Stimulated activated CD4-positive, alpha-beta T cell treated with anti-CD3 and anti-CD28 coated beads, Interleukin-1b, Interleukin-23, amount 100 ng/mL, for 24 hours (primary cell): ENCODE measurements at places on chromosomes 1 and 21.

DNA sequence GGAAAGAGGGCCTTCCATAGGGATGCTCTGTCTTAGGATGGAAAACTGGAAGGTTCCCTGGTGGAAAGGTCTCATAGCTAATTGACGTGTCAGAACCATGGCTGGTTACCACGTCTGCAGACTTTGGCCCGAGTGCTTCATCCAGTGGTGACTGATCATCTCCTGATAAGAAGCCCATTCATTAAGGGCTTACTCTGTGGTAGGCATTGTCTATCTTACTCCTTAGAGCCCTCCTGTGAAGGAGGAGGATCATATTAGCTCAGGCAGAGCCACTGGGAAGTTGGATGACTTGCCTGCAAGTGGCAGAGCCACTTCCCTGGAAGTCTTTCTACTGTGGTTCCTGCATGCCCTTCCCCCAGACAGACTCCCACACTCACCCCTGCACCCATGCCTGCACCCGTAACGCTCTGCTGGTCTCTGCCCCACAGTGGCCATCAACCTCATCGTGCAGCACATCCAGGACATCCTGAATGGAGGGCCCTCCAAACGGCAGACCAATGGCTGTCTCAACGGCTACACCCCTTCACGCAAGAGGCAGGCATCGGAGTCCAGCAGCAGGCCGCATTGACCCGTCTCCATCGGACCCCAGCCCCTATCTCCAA is 79.9 kb downstream of the UCK2 start:
- DNase-seq: no peak

- DNase-seq: no peak
Measured at GRCh38 chr1:225941187-225941941, at the start of gene LEFTY2. Gene LEFTY2 (minus strand): TSS chr1:225941220. CDS start chr1:225941140, 80 bp downstream.

DNA sequence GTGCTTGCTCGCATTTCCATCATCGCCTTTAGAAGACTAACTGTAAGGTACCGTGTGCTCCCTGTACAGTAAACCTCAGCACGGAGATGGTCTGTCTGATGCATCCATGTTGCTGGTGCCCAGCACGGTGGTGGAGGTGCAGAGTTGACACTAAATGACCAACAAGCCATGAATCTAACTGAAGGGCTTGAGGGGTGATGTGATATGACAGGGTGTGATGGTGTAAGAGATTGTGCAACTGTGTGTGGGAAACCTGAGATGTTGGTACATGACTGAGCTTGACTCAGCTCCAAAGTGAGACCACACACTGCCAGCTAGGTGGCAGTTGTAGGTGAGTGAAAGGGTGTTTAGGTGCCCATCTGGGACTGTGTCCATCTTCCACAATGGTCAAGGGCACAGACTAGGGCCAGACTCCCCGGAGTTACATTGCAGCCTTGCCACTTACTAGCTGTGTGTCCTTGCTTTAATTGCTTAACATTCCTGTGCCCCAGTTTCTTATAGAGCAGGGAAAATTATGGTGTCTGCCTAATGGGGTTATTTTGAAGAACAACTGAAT is 21.4 kb downstream of the SLC2A1 start:
- DNase-seq: no peak

DNA sequence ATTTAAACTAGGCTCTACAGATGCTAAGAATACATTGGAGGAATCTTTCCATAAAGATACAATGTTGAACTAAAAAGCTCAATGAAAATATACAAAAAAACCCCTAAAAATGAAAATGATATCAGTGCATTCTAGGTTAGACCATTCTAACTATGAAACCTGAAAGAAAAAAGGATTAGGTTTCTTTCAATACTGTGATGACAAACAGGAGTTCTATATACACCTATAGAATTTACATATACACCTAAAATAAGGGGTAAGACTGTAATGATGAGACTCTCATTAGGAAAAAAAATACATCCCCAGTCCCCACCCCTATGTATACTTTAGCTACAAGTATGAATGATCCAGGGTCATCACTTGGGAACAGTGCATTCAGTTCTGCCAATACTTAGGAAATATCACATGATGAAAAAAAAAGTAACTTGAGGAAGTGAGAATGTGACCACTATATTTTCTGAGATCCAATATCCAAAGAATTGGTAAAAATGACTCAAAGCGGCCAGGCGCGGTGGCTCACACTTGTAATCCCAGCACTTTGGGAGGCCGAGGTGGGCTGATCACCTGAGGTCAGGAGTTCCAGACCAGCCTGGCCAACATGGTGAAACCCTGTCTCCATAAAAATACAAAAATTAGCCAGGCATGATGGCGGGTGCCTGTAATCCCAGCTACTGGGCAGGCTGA is 26.3 kb downstream of the SELENOF start:
- DNase-seq: no peak

GRCh38 chr1:213124590-213124989 is 73.5 kb downstream of the RPS6KC1 start:
- DNase-seq: no peak

DNA sequence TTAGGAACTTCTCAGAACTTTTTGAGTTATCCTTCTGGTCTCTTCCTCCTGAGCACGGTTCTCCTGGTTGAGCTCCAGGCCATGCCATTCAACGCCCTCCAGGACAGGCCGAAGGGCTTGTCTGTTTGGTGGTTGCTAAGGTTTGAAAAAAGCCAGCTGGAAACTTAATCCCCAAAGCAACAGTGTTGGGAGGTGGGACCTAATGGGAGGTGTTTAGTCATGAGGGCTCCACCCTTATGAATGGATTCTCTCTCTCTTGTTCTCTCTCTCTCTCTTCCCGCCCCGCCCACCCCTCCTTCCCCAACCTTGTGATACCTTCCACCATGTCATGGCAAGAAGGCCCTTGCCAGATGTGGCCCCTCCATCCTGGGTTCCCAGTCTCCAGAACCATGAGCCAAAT is 829 bp downstream of the KCNE1 start:
- no peak for DNase-seq

GRCh38 chr1:204194080-204194479 is 2.2 kb downstream of the KISS1 start:
- no peak for DNase-seq

- DNase-seq: no peak
Measured at GRCh38 chr1:217861658-217862057, 230.5 kb downstream of the SPATA17 start.

- no peak for DNase-seq
Measured at GRCh38 chr1:172269644-172270043, 150.8 kb upstream of the C1orf105 start.

DNA sequence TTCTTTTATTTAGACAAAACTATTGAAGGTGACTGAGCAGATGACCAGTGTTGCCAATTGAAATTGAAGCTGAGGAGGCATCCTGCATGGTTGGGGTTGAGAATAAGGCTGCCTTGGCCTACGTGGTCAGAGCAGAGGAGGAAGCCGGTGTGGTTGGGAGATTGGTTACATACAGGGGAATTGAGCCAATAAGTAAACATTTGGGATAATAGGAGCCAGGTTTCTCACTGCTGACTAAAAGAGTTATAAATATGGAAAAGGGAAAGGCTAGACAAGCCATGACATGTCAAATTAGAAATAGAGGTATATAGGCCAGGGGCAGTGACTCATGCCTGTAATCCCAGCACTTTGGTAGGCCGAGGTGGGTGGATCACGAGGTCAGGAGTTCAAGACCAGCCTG is 15.8 kb downstream of the SNX7 start:
- no peak for DNase-seq
